ENCODE measurements at places on chromosomes 12 and 14. TPM values are rescaled to one million over a fixed set of nuclear protein-coding genes. Genes with fewer than 3 reads are reported as not detected.
A peak's percentile ranks its signal among the peaks of the same experiment; 100 is the strongest.

MYL2 gene
- total RNA-seq = not detected

COL2A1 gene
- not detected for total RNA-seq

B4GALNT1 gene
- 0.18 TPM for total RNA-seq

ISCU gene
- 58.3 TPM for total RNA-seq

NDRG2 gene
- total RNA-seq = 0.36 TPM

NTS gene
- total RNA-seq = not detected

MANSC4 gene
- total RNA-seq = not detected

- peaks cover 3% of the 10 kb centered on the region for H3K4me1 ChIP-seq
- H3K27me3 ChIP-seq = no peaks in the 10 kb centered on the region
- H3K27ac ChIP-seq = no peak overlapping the region
- peak; percentile 57 for DNase-seq
Observed at GRCh38 chr14:59425322-59425935, 39.8 kb downstream of the GPR135 start.

DNA sequence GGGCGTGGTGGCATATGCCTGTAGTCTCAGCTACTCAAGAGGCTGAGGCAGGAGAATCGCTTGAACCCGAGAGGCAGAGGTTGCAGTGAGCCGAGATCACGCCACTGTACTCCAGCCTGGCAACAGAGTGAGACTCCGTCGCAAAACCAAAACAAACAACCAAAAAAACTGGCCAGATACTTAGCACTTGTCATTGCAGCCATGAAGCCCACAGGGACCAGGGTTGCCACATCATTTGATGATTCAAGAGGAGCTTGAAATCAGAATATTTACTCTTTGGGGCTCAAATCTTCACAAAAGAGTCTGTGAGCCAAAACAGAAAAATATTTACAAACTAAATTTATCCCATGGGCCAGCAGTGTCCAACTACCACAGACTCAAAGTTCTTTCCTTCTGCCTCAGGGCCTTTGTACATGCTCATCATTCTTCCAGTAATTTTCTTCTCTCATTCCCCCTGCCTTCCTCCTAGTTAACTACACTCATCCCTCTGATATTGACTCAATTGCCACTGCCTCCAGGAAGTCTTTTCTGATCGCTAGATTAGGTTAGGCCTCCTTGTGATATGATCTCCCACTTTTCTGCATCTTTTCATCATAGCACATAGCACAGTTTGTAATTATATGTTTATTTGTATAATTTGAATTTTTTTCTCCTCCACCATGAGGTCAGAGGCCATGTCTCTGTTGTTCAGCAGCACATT is 130.8 kb upstream of the PLEKHG7 start:
- DNase-seq = no peak
- no peak overlapping the region for H3K4me3 ChIP-seq
- no peaks in the 10 kb centered on the region for H3K36me3 ChIP-seq
- no peak overlapping the region for H3K27ac ChIP-seq
- H3K27me3 ChIP-seq = no peaks in the 10 kb centered on the region

DNA sequence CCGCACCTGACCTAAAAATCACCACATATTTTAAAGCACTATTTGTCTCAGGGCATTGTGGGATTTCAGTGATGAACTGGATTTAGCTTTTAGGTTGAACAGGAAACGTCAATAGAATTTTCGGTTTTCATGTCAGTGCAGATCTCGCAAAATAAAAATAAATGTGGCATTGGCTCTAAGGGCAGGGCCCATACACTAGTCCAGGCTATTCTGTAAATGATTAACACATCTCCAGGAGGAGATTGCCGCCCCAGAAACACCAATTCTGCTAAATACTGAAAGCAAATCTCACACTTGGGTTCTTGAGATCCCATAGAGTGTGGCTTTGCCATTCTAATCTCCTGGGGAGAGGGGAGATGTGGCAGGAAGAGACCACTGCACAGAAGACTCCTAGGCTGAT is 1494.0 kb upstream of the TMEM132C start:
- H3K27ac ChIP-seq = no peak overlapping the region
- DNase-seq = no peak
- no peaks in the 10 kb centered on the region for H3K27me3 ChIP-seq
- no peaks in the 10 kb centered on the region for H3K36me3 ChIP-seq
- no peak overlapping the region for H3K4me3 ChIP-seq

DNA sequence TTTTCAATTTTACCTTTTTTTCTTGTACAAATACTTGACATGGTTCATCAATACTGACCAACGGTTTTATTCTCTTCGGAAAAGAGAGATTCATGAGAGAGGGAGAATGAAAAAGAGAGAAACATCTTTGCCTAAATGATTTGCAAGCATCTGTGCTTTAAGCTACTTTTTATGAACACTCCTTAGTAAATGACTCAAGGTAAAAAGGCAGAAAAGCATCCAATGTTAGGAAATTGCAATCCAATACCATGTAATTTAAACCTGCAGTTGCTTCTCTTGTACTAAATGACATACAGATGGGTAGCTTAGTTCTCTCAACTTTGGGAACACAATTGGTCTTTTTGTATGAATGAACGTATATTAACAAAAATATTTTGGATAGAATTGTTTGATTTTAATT is 46.1 kb downstream of the MSRB3 start:
- peaks cover 3% of the 10 kb centered on the region for H3K36me3 ChIP-seq
- H3K4me1 ChIP-seq = peaks cover 14% of the 10 kb centered on the region
- peak overlapping the region; percentile 57 for H3K27ac ChIP-seq
- no peaks in the 10 kb centered on the region for H3K27me3 ChIP-seq
- H3K4me3 ChIP-seq = no peak overlapping the region

DNA sequence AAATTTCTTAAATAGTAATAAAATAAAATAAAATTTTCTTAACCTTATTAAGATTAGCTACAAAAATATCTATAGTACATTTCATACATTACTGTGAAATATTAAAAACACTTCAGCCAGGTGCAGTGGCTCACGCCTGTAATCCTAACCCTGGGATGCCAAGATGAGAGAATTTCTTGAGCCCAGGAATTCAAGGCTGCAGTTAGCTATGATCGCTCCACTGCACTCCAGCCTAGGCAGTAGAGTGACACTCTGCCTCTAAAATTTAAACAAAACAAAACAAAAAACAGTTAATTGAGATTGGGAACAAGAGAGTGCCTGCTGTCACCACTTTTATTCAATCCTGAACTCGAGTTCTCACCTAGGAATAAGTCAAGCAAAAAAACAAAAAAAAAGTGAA is 95.0 kb upstream of the CPNE8 start:
- H3K27me3 ChIP-seq = no peaks in the 10 kb centered on the region
- H3K4me1 ChIP-seq = no peaks in the 10 kb centered on the region
- DNase-seq = no peak
- no peak overlapping the region for H3K27ac ChIP-seq
- no peaks in the 10 kb centered on the region for H3K36me3 ChIP-seq

DNA sequence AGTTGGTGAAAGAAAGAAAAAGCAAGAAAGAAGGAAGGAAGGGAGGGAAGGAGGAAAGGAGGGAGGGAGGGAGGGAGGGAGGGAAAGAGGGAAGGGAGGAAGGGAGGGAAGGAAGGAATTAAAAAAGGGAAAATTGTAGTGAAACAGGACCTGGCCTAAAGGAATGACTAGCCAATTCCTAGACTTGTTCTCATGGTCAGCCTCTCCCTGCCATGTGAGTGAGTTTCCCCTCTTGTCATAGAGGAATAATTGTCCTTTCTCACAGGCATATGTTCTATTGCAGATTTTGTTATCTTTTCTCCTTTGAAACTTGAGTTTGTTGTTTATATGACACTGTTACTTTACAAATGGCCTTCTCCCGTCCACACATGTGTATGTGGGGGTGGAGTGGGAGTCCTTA is 81.9 kb downstream of the TMEM260 start:
- H3K4me1 ChIP-seq = no peaks in the 10 kb centered on the region
- H3K27ac ChIP-seq = no peak overlapping the region
- no peaks in the 10 kb centered on the region for H3K36me3 ChIP-seq
- H3K4me3 ChIP-seq = no peak overlapping the region

- no peak for DNase-seq
- peaks cover 2% of the 10 kb centered on the region for H3K4me1 ChIP-seq
Observed at GRCh38 chr14:87434011-87434410, 559.0 kb downstream of the GALC start.
